Adrenal gland (tissue), 19 donors: ENCODE measurements at places on chromosomes 7 and 10. TPM values are rescaled to one million over a fixed set of nuclear protein-coding genes. Genes with fewer than 3 reads are reported as not detected.

- H3K27ac ChIP-seq = no peak overlapping the region
- no peaks in the 10 kb centered on the region for H3K4me1 ChIP-seq
- no peak for DNase-seq
- no peak overlapping the region for H3K4me3 ChIP-seq
- no peaks in the 10 kb centered on the region for H3K36me3 ChIP-seq
- H3K27me3 ChIP-seq = no peaks in the 10 kb centered on the region
Observed at GRCh38 chr7:146146831-146147486, 30.4 kb downstream of the CNTNAP2 start.

DNA sequence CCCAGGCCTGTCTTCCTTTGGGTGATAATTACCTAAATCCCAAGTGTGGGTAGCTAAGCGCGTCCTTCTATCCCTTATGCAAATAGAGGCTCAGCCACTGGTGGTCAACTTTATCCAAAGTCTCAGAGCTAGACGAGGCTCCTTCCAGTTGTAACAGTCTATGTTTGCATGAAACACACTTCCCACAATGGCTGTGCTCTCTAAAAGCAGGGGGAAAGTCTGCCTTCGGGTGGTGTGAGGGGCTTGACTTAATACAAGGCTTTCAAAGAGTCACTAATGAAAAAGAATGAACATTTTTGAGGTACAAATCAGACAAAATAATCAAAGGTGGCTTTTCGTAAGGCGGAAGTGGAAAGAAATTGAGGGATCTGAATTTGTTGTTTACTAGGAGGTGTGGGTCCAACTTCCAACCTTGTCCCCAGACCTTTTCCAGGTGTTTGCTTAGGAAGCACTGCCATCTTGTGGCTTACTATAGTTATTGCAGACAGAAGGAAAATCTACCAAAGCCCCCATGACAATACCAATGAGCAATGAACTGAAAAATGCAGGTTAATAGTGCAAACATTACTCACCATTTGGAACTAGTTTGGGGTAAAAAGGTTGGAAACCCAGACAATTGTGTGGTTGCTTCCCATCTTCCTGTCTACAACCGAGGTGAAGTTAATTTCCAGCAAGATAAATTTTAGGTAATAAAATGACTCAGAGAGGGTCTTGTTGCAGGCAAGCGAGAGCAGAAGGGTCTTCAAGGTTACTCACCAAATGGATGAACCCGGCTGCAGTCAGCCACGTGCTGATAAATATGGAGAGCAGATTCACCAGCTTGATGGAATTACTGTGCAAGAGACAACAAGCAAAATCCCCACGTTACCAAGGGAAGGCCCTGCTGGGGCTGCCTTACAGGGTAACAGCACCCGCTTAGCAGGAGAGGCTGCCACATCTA is 525.7 kb downstream of the KCNMA1 start:
- peak; percentile 16 for DNase-seq
- H3K27me3 ChIP-seq = no peaks in the 10 kb centered on the region
- no peak overlapping the region for H3K27ac ChIP-seq
- no peaks in the 10 kb centered on the region for H3K4me1 ChIP-seq
- H3K36me3 ChIP-seq = no peaks in the 10 kb centered on the region
- H3K4me3 ChIP-seq = no peak overlapping the region

- no peaks in the 10 kb centered on the region for H3K36me3 ChIP-seq
- no peak overlapping the region for H3K4me3 ChIP-seq
- H3K27me3 ChIP-seq = no peaks in the 10 kb centered on the region
- no peak overlapping the region for H3K27ac ChIP-seq
- DNase-seq = no peak
Observed at GRCh38 chr7:121936951-121937623, 64.1 kb downstream of the PTPRZ1 start.

DNA sequence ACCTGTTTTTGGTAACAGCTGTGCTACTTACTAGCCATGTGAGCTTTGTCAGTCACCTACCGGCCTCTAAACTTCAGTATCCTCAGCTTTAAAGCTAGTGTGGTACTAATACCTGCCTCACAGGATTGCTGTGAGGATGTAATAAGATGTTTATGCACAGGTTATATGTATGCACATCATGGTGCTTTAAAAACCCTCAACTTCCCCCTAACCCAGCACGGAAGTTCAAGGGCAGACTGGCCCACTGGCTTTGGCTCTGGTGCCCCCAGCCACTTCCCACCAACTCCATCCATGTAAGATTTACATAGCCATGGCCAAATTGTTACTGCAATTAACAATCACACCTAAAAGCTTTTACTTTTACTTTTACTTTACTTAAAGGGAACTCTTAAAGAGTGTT is 676.0 kb upstream of the GALNT17 start:
- DNase-seq = no peak
- no peak overlapping the region for H3K4me3 ChIP-seq
- no peak overlapping the region for H3K27ac ChIP-seq
- H3K4me1 ChIP-seq = no peaks in the 10 kb centered on the region
- no peaks in the 10 kb centered on the region for H3K27me3 ChIP-seq
- no peaks in the 10 kb centered on the region for H3K36me3 ChIP-seq

The PIK3CG gene
- 1.3 TPM for total RNA-seq

The HNRNPA2B1 gene
- 377 TPM for total RNA-seq

GRCh38 chr10:132595021-132595420 is 57.4 kb downstream of the INPP5A start:
- no peak for DNase-seq
- no peaks in the 10 kb centered on the region for H3K36me3 ChIP-seq
- peaks cover 40% of the 10 kb centered on the region for H3K4me1 ChIP-seq
- H3K27ac ChIP-seq = no peak overlapping the region
- H3K4me3 ChIP-seq = no peak overlapping the region
- no peaks in the 10 kb centered on the region for H3K27me3 ChIP-seq

DNA sequence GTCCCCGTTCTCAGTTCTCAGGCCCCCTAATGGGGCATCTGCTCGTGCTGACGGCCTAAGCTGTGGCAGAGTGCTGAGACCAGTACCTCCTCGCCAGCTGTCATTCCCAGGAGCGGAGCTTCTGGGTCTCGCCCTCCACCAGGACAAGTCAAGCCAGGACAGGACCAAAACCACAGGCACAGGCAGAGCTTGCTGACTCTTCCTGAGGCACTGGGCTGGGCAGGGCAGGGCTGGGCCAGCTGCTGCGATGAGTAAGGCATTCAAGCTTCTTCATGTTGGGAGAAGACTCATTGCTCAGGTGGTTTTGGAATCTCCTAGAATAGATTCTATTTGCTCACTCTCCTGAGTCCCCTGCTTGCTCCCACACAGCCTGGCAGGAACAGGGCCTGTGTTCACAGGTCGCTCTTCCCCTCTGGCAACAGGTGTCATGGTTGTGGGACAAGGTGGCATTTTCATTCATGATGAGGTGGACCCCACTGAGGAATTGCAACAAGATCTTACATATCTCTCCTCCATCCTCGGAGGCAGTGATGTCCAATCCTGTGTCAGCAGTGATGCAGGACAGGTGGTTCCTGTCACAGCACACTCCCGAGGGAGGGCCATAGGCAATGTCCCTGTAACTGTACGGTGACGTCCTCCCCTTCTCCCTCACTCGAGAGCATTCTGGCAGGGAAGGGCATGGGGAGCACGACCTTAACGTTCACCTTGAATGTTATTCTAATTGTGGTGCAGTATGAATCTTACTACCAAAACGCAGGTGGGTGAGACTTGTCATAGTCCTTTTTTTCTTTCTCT is 17.0 kb upstream of the SH3PXD2A start:
- no peaks in the 10 kb centered on the region for H3K27me3 ChIP-seq
- no peaks in the 10 kb centered on the region for H3K36me3 ChIP-seq
- no peak overlapping the region for H3K4me3 ChIP-seq
- H3K27ac ChIP-seq = no peak overlapping the region

The INHBA gene
- 1.9 TPM for total RNA-seq

DNA sequence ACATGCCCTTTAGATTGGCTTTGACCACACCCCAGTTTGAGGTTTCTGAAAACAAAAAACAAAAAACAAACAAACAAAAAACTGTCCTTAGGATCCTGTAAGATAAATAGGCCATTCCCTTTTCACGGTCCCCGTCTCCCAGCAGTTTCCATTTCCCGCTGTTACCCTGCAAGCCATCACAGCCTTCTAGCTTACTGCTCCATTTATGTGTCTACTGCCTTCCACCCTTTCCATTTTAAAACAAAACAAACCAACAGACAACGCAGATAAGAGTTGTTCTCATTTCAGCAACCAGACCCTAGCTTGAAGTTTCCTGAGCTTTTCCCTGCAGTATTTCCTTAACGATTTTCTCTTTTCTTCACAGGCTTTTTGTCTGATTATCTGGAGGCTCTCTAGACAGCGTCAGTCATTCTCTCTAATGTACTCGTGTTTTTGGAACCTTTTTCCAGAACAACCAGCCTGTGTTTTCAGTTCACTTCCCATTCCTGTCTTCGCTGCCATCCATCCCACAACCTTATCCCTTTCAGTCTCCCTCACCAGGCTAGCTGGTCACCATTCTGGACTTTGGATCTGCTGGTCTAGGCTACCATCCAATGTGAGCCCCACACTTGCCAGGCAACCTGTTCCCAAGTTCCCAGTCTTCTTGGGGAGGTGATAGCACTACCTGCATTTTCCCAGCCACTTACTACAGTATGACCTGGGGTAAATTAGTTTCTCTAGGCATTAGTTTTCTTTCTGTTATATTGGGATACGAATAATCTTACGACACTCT is 317.3 kb upstream of the FZD1 start:
- H3K27ac ChIP-seq = no peak overlapping the region
- no peaks in the 10 kb centered on the region for H3K27me3 ChIP-seq
- H3K4me1 ChIP-seq = no peaks in the 10 kb centered on the region
- H3K36me3 ChIP-seq = no peaks in the 10 kb centered on the region
- H3K4me3 ChIP-seq = no peak overlapping the region

- no peaks in the 10 kb centered on the region for H3K36me3 ChIP-seq
- H3K27ac ChIP-seq = no peak overlapping the region
- DNase-seq = no peak
- no peak overlapping the region for H3K4me3 ChIP-seq
- H3K27me3 ChIP-seq = no peaks in the 10 kb centered on the region
Observed at GRCh38 chr7:31958226-31958625, 112.0 kb downstream of the PDE1C start.

The PHKG1 gene
- 10.2 TPM for total RNA-seq

- no peak overlapping the region for H3K27ac ChIP-seq
- H3K36me3 ChIP-seq = no peaks in the 10 kb centered on the region
- DNase-seq = no peak
- H3K27me3 ChIP-seq = no peaks in the 10 kb centered on the region
- no peaks in the 10 kb centered on the region for H3K4me1 ChIP-seq
Observed at GRCh38 chr10:57351076-57351475, 916.6 kb downstream of the IPMK start.

DNA sequence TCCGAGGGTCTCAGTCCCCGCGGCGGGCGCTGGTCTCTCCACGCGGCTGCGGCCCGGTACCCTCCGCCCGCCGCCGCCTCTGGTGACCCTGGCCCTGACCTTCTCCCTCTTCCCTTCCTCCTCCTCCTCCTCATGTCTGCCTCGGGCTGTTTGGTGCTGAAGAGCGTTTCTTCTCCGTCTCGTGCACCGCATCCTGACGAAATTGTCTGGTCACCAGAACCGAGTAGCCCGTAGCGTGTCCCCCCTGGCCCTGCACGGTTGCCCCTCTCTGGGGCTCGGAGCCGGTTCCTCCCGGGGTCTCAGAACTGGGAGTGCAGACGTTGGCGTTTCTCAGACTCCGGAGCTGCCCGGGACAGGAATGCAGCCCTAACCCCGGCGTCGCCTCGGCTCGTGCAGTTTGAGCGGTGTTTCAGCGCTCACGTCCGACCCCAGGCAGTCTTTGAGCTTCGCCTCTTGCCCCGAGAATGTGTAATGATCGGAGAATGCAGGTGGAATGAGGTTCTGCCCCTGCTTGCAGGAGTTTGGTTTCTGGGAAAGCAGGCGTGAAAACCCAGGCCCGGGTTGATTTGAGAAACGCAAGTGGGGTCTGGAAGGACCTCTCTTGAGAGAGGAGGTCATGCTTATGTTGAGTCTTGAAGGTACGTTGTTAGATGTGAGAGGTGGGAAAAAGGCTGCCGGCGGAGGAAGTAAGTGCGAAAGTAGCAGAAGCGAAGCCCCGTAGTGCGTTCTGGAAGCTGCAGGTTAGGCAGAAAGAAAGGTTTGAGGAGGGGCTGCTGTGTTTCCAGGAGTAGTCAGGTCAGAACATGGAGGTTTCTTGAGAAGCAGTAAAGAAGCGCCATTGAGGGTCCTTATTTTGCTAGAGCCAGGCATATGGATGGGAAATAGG is 743 bp downstream of the RBM17 start:
- no peaks in the 10 kb centered on the region for H3K27me3 ChIP-seq
- H3K4me1 ChIP-seq = peaks cover 50% of the 10 kb centered on the region
- DNase-seq = peak; percentile 35
- H3K4me3 ChIP-seq = peak overlapping the region; percentile 99
- H3K36me3 ChIP-seq = no peaks in the 10 kb centered on the region
